ENCODE measurements at places on chromosomes 3 and 15.

DNA sequence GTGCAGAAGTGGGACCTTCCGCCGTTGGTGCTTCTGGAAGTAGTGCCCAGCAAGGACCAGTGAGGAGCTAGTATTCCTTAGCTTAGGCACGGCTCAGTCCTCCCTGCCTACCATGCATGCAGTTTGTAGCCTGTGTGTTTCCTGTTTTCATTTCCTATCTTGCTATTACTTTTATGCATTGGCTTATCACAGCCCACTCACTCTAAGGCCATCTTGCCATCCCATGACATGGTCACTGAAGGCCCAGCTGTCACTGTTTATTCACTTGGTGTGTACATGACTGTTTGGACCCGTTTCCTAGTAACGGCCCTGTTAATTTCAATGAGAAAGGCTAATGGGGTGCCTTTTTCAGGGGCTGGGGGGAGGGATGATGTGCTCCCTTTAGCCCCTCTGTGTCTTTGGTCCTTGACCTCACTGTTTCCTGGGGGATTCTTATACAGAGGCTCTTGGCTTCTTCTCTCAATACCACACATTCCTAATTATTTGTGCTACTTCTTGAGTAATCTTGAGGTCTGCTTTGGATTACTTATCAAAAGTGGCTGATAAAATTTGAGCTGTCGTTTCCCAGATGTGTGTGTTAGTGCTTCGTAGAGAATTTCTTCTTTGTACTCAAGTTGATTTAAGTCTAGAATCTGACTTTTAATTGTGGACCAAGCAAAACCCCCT, 24.5 kb upstream of the TRAK1 start:
- no peak for DNase-seq

DNA sequence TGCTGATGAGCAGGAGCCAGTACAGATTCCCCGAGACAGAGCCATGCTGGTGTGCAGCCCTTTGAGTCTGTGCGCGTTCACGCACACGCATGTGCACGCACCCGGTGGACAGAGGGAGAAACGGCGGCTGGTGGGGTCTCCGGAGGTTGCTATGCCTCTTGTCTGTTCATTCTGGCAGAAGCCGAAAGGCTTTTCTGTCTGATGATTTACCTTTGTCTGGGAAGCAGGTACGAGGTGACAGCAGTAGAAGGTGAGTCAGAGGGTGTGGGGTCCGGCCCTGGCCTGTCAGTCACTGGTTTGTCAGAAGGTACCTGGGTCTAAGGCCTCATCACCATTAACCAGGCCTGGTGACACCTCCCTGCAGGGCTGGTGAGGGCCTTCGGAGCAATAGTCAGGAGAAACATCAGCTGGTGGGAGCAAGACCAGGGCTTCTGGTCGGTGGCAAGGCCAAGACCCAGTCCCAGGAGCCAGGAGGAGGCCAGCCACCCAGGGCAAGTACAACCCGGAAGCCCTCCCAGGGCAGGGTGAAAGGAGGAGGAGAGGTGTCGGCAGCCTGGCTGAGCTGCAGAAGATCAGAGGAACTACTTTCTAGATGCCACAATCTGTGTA, 7.5 kb downstream of the PCSK6 start:
- no peak for DNase-seq

GRCh38 chr3:46870651-46871050, 6.9 kb upstream of the PTH1R start:
- DNase-seq: no peak

DNA sequence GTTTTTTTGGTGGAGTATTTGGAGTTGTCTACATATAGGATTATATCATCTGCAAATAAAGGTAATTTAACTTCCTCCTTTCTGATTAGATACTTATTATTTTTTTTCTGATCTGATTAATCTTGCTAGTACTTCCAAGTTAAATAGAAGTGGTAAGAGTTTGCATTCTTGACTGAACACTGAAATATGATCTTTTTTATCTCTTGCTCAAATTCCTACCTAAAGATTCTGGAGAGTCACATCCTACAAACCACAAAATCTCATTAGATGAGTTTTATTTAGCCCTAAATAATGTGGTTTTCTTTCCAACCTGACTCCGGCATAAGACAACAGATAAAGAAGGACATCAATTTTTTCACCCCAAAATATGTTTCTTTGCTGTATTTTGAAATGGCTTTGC, 977.9 kb upstream of the GBE1 start:
- no peak for DNase-seq
